Activated CD4-positive, alpha-beta T cell treated with anti-CD3 and anti-CD28 coated beads, Interleukin-2, amount 50 U/mL, for 48 hours (primary cell): ENCODE measurements at places on chromosomes 3 and 15.

DNA sequence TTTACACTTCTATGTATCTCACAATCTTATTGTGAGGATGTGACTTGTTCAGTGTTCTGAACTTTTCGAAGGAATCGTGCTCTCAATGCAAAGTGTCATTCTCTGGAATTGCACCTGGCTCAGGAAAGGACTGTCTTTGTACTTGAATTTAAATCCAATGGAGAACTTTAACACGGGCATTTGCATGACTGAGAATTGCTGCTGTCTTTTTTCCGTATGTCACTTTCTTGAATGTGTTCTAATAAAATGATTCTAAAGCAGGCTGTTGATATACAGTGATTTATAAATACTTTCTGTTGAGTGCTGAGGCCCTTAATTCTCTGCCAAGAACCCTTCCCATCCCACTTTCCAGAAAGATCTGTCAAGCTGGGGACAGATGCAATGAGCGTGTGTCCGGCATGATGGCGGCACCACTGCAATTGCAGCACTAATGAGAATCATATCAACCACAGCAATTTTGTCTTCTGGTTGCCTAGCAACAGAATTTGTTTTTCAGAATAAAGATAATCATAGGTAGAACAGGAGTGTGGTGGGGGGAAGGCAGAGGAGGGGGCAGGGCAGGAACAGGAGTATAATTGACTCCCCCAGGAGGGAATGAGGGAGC lies 210.6 kb upstream of the UMPS start:
- DNase-seq = no peak

DNA sequence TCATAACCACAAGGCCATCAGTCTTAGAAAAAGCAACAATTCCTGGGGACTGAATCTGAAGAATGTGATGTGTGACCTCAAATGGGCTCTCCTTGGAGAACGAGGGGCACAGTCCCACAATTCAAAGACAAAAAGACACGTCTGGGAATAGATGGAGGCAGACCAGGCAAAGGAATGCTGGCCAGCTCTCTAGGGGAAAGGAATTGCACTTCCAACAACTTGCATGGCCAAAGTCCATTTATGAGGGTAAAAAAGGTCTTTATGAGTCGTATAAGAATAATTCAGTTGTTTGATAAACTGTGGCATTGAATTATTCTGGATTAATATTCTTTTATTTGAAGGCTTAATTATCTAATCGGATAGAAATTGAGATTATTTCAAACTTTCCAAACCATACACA lies 180.5 kb upstream of the FEZF2 start:
- no peak for DNase-seq

GRCh38 chr15:85871545-85871944 lies 76.8 kb upstream of the KLHL25 start:
- DNase-seq = no peak

DNA sequence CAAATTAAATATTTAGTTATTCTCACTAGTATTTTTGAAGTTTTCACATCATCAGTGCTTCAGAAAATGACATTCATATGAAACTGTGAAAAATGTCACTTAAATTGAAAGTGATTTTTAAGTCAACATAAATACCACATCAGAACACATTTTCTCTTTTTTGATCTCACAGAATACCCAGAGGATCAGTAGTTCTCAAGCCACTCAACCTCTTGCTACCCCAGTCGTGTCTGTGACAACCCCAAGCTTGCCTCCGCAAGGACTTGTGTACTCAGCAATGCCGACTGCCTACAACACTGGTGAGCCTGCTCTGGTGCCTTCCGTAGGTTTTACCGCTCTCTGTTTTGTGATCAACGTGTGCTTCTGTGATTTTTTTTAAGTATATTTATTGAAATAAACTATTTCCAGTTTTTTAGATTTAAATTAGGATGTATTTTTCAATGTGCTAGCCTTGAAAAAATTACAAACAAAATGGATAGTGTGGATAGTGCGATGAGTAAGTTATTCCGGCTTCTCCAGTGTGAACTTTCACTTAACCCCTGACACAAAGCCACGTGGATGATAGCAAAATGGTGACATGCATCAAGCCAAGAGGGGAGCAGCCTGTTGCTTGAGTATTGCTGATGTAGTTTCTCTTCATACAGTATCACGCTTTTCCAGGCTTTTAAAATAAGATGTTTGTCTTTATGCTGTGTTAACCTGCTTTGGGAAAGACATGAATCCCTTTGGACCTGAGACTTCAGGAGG lies 26.5 kb downstream of the LYSMD4 start:
- peak; percentile 29 for DNase-seq

GRCh38 chr15:66226736-66227135 lies 26.8 kb downstream of the MEGF11 start:
- no peak for DNase-seq

DNA sequence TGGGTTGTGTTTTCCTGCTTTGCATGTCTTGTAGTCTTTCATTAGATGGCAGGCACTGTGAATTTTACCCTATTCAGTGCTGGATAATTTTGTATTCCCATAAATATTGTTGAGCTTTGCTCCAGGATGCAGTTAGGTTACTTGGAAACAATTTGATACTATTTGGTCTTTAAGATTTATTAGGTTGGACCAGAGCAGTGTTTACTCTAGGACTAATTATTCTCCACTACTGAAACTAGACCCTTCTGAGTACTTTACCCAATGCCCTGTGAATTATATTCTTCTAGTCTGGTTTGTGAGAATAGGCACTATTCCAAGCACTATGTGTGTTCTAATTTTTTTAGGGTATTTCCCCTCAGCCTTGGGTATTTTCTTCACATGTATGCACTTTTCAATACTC lies 37.8 kb upstream of the TASOR start:
- DNase-seq = no peak

DNA sequence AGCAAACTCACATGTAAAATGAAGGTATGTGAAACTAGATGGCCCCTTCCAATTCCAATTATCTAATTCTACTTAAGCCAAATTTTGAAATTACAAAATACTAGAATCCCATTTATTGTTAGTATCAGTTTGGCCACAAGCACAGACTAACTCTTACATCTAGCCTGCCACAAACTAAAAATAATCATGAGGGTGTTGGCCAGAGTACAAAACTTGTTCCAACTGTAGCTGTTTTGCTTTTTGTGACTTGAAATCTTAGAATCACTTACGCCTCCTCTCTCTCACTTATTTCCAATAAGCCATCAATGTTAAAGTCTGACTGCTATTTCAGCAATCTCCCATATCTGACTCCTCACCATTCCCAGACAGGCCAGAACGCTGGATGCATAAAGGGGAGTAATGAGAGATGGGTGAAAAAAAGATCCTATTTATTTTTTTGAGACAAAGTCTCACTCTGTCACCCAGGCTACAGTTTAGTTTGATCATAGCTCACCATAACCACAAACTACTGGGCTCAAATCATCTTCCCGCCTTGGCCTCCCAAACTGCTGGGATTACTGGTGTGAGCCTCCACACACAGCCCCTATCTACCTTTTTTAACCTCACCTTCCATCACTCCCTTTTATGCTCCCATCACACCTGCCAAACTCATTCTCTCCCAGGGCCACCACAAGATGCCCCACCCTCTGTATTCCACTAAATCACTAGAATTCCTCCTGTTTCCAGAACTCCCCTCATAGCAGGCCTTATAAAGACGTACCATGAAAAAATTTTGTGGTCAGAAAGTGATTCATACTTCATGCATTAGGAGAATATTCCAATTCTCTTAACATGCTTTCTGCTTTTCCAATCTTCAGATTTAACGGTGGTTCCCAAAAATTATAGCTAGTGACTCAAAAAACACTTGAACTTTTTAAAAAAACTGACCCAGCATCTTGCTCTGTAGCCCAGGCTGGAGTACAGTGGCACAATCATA lies 36.5 kb downstream of the ATOSA start:
- DNase-seq = no peak

GRCh38 chr3:51717446-51717845 lies 10.6 kb downstream of the GRM2 start:
- DNase-seq = no peak

DNA sequence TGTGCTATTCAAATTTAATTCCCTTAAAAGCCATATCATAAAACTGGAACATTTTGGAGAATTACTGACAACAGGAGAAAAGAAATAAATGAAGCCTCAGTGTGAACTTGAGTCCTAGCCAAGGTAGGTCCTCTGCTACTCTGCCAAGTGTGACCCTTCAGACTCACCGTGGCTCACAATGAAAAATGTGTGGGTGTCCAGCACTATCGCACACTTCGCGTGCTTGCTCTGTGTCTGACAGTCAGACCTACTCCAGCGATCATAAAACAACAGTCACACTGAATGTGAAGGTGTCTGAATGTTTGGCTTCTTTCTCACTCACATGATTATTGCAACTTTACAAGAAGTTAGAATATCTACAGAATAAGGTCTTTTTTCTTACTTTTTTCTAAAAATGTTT lies 65.8 kb upstream of the TRA2B start:
- DNase-seq = no peak

DNA sequence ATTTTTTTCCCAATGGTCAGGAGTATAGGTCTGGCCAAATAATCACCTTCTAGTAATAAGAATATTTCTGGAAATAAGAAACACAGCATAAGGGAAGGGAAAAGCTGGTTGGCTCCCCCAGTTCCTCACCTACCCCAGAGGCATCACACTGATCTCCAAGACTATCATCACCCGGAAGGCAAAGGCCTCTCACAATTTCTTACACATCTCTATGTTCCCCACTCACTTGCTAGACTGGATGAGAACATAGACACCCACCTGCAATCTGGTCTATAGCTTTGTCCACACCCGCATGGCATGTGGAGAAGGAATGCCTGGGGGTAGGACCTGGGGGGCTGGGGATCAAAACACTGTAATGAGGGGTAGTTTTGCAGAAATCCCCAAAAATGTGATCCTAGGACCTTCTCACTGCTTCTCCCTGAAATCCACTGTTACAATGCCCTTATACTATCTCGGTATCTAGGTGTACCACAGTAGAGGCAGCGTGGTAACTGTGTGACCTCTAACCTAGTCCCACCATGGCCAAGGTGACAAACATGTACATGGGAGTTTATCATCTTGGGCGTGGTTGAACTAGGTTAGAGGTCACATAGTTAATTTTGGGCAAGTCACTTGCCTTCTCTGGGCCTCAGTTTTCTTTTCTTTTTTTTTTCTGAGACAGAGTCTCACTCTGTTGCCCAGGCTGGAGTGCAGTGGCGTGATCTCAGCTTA lies 29.5 kb upstream of the NRROS start:
- DNase-seq = no peak

- DNase-seq = no peak
Measured at GRCh38 chr15:70923311-70924080, 30.9 kb downstream of the LRRC49 start.
